ENCODE measurements at places on chromosomes 7 and 10.
A peak's percentile ranks its signal among the peaks of the same experiment; 100 is the strongest.

DNA sequence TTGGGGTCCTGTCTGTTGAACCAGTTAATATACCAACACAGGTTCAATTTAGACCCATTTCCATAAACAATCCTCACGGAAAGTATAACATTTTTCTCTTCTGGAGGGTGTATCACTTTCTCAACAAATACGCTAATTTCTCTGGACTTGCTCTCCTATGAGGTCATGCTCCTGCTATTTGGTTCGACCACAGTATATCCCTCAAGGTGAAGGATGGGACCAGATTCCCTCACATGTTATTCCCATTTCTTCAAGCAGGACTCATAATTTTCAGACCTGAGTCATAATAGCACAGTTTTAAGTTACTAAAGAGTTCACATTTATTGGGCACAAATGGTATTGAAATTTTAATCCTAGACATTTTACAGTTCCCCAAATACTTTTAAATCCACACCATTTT, 57.2 kb downstream of the ADAM12 start:
- DNase-seq, result no peak

DNA sequence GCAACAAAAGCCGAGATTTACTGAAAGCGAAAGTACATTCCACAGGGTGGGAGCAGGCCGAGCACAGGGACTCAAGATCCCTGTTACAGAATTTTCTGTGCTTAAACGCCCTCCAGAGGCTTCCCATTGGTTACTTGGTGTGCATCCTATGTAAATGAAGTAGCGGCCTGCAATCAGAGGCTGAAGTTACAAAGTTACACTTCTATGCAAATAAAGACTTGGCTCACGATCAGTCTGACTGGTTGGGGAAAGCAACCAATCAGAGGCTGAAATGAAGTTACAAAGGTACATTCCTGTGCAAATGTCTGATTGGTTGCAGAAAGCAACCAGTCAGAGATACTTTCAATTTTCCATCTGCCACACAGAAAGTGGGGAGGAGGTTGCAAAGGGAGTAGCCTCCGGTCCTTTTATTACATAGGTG, 4.1 kb downstream of the ACBD7 start:
- DNase-seq, result peak; percentile 61

DNA sequence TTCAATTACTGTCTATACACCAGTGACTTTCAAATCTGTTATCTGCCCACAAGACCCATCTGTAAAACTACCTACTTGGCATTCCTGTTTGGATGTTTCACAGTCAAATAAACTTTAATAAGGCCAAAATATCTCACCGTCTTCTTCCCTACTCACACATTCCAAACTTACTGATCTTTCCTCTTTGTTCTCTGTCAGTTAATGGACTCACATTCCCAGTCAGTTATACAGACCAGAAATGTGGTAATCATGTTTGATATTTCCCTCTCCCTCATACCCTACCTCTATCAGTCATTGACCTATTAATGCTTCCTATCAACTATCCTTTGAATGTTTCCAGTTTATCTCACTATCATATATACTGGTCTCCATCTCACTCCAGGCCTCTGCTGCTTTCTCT, 28.5 kb upstream of the HDAC9 start:
- no peak for DNase-seq

DNA sequence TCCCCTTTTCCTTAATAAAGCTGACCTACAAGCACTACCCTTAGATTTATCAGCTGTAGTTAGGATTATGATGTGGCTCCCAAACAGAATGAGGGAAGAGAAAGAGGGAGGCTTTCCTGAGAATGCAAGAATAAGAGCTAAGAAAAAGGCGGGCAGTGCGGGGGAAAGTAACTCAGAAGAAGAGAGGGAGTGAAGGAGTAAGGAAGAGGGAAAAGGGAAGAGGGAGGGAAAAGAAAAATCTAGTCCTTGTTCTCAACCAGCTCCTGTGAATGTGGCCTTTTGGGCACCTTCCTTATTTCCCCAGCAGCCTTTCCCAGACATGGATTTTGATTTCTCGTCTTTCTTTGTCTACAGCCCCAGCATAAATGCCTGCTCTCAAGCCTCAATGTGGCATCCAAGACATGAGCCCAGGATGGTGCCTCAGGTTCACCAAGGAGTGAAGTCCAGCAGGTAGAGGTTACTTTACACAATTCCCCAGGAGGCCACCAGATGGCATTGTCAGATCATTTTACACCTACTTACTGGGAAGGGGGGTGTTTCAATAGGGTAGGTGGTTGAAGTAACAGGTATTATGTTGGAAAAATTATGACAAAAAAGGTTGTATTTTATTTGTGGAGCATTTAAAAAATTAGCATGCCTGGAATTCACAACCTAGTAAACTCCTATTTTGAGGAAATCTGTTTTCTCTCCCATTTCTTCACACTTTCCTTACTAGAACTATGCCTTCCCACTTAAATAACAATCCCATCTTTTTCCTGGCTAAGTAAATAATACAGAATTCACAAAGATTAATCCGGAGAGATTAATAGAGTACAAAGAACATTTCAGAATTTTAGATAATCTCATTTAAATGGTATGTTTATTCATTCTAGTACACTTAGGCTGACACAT, 106.5 kb downstream of the HTR7 start:
- peak; percentile 32 for DNase-seq

GRCh38 chr10:116995648-116996047, 9.3 kb downstream of the SHTN1 start:
- no peak for DNase-seq

All from colonic mucosa (tissue), 4 donors.